Amniotic stem cell (primary cell): ENCODE measurements at places on chromosomes 3 and 15.
A peak's percentile ranks its signal among the peaks of the same experiment; 100 is the strongest.

DNA sequence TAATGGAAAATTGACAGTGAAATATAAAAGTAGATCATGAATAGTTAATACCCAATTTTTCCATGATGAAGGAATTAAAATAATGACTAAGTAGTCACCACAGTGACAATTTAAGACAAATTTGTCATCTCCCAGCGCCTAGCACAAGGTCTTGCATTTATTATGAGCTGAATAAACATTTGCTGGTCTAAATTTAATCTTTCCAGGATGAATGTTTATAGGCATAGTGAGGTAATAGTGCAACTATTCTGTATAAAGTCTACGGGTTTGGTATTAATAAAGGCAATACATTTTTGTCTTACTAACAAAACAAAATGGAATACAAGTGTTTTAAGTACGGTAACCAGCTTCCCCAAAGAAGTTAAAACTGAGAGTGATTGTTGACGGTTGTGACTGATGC lies 209.3 kb downstream of the CD47 start:
- no peak for DNase-seq

GRCh38 chr3:74561881-74562280 lies 52.6 kb downstream of the CNTN3 start:
- DNase-seq, result no peak

DNA sequence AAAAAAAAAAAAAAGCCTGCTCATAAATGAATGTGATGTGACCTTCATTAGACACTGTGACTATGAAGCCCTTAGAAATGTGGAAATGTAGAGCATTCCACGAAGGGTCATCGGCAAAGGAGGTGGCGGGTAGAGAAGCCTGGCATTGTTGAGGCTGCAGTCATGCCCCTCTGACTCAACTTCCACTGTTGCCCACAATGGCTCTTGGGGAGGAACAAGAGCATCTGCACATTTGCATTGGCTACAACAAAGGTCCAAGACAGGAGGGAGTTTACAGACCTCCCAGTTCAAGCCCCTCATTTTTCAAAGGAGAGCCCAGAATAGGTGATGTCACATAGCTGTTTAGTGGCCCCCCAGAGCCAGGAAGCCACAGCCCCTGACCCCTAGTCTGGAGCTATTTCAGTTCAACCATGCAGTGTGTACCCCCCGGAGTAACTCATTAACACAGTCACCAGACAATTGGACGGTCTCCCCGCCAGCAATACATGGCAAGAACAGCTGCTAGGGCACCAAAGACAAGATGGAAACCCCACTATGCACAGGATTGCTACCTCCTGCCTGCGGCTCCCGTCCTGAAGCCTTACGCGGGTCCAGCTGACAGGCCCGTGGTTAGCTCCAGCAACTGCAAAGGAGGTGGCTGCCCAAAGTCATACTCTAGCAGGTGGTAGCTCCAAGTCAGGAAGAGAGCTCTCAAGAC lies 56.2 kb downstream of the SH3BP5 start:
- DNase-seq, result no peak

GRCh38 chr15:89851673-89852341 lies 37.2 kb upstream of the ANPEP start:
- DNase-seq, result no peak

GRCh38 chr3:117488983-117489382 lies 779.4 kb downstream of the TUSC7 start:
- no peak for DNase-seq

GRCh38 chr15:53126144-53126543 lies 336.0 kb upstream of the ONECUT1 start:
- no peak for DNase-seq

GRCh38 chr3:339351-339750 lies 142.8 kb downstream of the CHL1 start:
- no peak for DNase-seq

DNA sequence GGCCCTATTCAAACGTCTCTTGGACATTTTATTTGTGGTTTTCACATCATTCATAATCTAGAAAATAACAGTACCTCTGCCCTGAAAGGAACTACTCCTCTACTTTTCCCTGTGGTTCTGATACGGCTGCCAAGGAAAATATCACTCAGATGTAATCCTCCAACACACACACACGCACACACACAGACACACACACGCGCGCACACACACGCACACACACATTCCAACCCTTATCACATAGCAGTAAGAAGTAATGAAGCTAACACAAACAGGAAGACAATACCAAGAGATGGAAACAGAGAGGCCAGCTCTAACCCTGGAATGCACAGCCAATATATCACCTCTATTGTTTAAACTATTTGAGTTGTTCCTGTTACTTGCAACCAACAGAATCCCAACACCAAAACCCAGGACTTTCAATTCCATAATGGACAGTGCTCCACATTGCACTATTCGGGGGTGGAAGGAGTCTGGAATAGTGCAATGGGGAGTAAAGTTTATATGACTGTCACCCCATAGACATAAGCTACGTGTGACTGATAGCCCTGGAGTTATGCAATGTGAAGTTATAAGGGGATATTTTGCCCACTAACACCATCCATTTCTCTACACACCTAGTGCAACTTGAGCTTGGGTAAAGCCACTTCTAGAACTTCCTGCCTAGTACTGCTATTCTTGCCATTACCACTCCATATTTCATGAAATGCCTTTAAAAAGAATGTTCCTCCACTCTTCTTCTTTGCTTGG lies 71.3 kb upstream of the FNDC3B start:
- DNase-seq, result no peak

DNA sequence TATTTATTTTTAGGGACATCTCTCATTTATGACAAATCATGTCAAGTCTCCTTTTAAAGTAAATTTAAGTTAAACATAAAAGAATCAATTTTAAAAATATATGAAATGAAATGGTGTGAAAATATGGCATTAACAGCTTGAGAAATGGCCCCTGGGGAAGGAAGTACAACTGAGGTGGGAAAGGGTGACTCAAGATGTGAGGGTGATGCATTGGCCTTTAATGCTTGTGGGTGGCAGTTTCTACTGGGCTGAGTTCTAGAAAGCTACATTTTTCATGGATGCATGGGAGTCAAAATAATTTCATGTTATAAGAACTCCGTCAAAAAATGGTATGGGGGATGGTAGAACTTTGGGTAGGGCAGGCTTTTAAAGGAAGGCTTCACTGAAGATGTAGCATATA lies 708.8 kb upstream of the CFAP20DC start:
- DNase-seq, result no peak

DNA sequence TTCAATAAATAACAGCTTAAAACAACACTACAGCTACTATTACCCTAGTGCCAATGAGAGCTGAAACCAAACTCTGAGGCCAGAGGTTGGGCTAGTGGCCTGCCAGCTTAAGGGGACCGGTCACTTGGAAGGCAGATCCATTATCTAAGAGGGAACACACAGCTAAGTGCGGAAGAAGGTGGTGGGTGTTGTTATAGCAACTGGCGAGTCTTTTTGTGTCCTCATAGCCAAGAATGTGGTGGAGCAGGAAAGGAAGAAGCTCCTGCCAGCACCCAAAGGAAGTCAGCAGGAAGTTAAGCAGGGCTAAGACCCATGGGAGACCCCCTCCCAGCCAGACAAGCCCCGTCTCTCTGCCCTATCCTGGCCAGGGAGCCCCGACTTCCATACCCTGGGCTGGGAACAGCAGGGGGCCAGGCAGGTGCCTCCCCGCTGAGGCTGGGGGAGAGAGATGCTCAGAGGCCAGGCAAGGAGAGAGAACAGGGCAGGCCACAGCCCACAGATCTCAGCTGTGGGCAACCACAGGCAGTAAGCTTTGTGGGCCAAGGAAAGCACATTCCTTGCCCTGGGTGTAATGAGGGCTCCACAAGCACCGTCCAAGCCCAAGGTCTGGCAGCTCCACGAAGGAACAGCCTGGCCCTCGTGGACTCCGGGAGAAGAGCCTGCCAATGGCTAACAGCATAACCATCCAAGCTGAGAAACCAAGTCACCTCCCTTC lies 34.0 kb upstream of the HRH1 start:
- no peak for DNase-seq

DNA sequence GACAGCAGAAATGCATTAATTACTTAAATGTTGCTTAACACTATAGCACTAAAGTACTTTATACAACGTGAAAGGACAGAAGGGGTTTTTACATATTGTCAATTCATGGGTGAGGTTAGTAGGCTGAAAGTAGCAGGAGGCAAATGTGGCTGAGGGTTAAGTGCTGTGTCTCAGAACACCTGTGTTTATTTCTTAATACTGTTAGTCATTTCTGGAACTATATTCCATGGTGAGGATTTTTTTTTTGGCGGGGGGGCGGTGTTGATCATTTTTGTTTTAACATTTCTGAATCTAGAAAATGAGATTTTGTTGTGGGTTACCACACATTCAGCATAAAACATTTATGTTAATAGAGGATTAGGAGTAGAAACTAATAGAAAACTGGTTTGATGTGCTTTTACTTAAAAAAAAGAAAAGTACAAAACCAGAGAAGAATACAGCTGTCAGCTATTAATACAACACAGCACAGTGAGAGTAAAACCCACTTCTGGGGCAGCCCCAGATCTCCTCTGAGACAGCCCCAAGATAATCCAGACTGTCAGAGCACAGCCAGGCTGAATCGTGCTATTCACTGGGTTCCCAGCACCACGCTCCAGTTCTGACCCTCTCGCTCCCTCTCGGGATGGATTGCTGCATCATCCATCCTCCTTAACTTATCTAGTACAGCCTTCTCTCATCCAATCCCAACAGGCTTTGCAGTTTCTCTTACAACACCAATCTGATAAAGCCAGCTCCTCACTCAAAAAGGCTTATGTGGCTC lies 307.7 kb downstream of the TUSC7 start:
- no peak for DNase-seq

DNA sequence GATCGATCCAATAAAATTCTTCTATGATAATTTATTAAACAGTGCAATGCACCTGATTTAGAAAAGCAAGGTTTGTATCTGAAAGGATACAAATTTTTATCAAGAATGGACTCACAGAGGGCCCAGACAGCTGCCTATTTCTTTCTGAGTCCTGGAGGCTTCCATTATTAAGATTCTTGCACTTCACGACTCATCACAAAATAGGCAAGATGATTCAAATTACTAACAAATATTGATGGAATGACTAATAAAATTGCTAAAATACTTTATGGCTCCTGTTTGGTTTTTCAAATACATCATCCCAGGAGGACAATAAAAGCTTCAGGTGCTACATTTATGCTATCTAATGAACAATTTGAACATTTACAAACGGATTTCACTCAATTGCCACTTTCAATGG lies 483.0 kb upstream of the AGTR1 start:
- DNase-seq, result no peak

- no peak for DNase-seq
These were observed 2.6 kb upstream of the LOXL1 start for GRCh38 chr15:73923488-73924164.

GRCh38 chr15:99014803-99015697 lies 7.5 kb upstream of the PGPEP1L start:
- peak; percentile 70 for DNase-seq

DNA sequence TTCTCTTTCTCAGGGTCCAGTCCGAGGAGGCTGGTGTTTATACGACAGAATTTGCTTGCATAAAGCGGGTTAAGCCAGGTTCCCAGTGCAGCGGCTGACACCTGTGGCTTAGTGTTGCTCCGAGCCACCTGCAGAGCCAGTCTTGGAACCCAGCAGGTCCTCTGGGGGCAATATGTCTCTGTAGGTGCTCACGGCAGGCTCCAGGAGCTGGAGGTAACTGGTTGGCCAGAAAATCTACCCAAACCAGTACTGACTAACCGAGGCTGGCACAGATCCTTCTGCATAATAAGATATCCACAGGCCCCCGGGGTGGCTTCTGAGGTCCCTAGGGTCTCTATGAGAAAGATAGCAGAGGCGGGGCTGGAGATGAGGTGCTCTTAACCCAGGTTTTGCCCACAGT lies 3.2 kb downstream of the MGLL start:
- DNase-seq, result no peak

DNA sequence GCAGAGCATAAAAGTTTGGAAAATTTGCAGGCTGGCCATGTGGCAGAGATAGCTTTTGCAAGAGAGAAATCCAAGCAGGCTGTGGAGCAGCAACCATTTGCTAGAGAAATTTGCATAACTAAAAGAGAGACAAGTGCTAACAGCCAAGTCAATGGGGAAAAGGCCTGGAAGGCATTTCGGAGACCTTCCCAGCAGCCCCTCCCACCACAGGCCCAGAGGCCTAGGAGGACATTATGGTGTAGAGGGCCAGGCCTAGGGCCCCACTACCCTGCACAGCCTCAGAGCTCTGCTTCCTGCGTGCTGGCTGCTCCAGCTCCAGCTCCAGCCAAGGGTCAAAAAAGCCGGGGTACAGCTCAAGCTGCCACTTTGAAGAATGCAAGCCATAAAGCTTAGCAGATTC lies 82.7 kb downstream of the MYO5A start:
- DNase-seq, result no peak

DNA sequence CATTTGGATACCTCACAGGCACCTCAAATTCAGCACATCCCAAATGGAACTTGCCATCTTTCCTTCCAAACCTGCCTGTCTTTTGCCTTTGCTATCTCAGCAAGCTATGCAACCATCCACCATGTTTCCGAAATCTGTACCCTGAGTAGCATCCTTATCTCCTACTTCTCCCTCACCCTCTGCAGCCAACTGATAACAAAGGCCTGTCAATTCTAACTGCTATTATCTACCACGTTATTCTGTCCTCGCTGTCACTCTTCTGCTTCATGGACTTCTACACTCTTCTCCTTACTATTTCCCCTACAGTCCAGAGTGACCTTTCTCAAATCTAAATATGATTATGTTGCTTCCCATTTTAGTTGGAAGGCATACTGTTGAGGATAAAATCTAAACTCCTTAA lies 25.5 kb upstream of the TAFA4 start:
- DNase-seq, result no peak

DNA sequence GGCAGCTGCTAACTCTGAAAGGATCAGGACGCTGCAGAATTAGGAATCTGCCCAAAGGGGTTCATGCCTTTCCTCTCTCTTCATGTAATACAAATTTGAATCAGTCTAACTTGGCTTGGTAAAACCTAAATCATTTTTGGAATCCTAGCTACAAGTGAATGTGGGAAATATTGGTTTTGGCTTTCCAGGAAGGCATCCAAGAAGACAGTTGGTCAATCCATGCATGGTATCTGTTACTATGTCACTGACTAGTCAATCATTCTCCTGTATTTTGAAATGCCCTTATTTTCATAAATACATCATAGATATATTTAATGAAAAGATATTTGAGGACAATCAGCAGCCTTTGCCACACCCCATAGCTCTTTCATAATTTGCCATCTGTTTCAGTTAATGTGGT lies 7.5 kb upstream of the PLS1 start:
- DNase-seq, result no peak

GRCh38 chr3:37586280-37586679 lies 275.4 kb upstream of the CTDSPL start:
- DNase-seq, result no peak

GRCh38 chr15:87224404-87224803 lies 1032.1 kb downstream of the NTRK3 start:
- no peak for DNase-seq
